Osteoblast (primary cell): ENCODE measurements at places on chromosomes 5 and 9. TPM values are rescaled to one million over a fixed set of nuclear protein-coding genes. Genes with fewer than 3 reads are reported as not detected.

Gene ECPAS
- 116 and 117 TPM in 2 replicates for total RNA-seq

Gene CCDC180
- total RNA-seq = 4.7 and 6.2 TPM in 2 replicates

Gene CLIC3
- 1.5 and 2.5 TPM in 2 replicates for total RNA-seq

Gene GMCL2
- total RNA-seq = not detected in 2 replicates

Gene SYNPO
- 2.7 and 4.0 TPM in 2 replicates for total RNA-seq

Gene CTNNA1
- 432 and 448 TPM in 2 replicates for total RNA-seq

Gene CER1
- not detected in 2 replicates for total RNA-seq

Gene NRG2
- total RNA-seq = 0.72 and 0.88 TPM in 2 replicates

Gene MSANTD3
- 67.3 and 76.3 TPM in 2 replicates for total RNA-seq

Gene PCDHB6
- 0.59 and 0.72 TPM in 2 replicates for total RNA-seq

Gene APBB3
- total RNA-seq = 19.7 and 24.2 TPM in 2 replicates

Gene SPATA31D3
- total RNA-seq = not detected in 2 replicates

Gene SRA1
- total RNA-seq = 28.2 and 35.7 TPM in 2 replicates

Gene IL4
- not detected in 2 replicates for total RNA-seq

- DNase-seq = no peak
Measured at GRCh38 chr9:15846611-15847010, 293.8 kb downstream of the CCDC171 start.

DNA sequence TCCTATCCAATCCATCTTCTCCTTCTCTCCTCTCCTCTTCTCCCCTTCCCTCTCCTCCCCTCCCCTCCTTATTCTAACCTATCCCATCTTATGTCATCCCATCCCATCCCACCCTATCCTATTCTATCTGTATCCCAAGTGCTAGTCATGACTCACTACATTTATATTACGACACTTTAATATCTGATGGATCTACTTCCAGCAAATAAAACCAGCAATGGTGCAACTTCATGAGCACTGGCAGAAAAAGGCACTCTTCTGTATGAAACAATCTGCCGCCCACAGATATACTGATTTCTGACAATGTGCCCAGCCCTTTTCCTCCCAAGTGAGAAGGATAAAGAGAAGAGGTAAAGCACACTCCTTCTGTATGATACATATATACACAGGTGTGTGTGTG, 86.6 kb upstream of the ANKH start:
- peak; percentile 47 for DNase-seq

DNA sequence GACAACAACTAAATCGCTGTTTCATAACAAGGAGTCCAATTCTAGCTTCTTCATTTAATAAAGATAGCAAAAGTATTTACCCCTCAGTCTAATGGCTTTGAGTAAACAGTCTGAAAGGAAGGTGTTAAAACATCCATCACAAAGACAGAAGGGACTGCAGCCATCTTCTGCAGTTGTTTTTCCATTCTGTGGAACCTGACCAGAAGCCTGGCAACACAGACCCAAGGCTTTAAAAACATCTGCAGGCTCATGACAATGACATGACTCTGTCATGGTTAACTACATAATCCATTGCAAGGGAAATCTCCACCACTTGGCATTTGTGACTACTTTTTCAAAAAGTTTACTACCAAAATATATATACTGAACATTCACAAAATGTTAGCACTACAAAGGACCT, 51.9 kb downstream of the ELL2 start:
- no peak for DNase-seq

- DNase-seq = no peak
Measured at GRCh38 chr5:116564756-116565490, 9.7 kb downstream of the SEMA6A start.

GRCh38 chr9:73426269-73426668, 274.6 kb downstream of the ANXA1 start:
- DNase-seq = no peak

GRCh38 chr9:131781069-131781468, 41.2 kb upstream of the RAPGEF1 start:
- no peak for DNase-seq

DNA sequence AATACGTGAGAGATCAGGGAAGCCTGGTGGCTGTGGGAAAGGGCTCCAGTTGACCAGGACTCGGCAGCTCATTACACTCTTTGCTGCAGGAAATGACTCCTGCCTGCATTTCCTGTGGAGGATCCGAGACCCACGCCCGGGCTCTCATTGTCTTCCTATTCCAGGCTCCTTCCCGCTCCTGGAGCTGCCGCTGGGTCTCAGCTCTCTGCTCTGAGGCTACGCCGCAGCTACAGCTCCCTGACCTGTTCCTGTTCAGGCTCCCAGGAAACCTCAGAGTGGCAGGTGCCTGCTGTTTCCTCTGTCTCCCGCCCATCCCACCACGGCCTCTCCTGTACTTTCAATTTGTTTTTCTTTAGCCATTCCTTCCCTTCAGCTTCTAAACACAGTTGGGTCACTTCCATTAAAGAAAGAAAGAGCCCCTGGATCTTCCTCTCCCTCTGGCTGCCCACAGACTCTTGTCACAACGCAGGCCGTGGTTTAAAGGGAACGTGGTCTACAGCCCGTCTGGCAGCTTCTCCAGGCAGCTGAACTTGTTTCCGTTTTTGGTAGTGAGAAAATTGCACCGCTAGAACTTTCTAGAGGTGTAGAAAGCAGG, 71.5 kb downstream of the IL6ST start:
- no peak for DNase-seq

DNA sequence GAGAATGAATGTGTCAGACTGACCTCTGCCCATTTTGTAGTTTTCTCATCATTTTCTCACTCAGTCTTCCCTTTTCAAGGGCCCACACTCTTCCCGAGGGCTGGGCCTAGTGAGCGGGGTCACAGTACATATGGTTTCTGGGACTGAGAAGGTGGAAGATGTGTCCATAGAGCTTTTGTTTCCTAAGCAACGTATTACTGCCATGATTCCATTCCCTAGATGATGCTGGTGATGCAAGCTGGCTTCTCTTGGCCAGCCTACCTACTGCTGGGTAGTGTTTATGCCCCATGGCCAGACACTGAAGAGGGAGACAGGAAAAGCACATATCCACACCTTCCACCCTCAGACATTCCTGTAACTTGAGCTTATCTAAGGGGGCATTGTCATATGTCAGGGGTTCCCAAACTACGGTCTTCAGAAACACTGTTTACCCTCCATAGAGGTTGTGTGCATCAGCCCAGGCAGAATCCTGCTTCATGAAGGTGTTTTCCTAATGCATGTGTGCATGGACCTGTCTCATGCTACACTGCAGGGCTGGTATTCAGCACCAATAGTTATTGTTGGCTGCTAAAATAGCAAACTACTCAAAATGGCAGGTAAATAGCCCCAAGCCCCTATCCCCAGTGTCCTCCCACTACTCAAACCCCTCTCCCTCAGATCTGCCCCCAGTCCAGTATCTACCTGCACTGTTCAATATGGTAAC, 9.5 kb downstream of the IRF1 start:
- no peak for DNase-seq

GRCh38 chr9:86733929-86734328, 213.4 kb downstream of the GAS1 start:
- DNase-seq = no peak

- peak; percentile 63 for DNase-seq
Measured at GRCh38 chr9:71984403-71984802, 73.0 kb downstream of the C9orf85 start.

DNA sequence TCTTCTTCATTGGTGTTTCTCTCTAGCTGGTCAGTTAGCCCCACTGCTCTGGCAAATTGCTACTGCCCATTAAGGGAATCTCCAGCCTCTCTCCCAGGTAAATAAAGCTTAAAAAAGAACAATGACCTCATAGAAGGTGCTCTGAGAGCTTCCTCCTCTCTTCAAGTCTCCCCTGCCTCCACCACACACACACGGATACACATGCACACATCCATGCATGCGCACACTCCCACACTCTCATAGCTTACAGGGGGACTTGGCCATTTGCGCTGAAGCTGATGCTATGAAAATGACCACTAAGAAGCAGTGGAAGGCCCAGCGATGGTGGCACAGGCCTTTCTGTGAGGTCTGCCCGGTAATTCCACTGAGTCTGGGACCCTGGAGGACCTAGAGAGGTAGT, 250.9 kb downstream of the AOPEP start:
- DNase-seq = no peak

GRCh38 chr5:751496-751895, 33.0 kb downstream of the ZDHHC11B start:
- no peak for DNase-seq

DNA sequence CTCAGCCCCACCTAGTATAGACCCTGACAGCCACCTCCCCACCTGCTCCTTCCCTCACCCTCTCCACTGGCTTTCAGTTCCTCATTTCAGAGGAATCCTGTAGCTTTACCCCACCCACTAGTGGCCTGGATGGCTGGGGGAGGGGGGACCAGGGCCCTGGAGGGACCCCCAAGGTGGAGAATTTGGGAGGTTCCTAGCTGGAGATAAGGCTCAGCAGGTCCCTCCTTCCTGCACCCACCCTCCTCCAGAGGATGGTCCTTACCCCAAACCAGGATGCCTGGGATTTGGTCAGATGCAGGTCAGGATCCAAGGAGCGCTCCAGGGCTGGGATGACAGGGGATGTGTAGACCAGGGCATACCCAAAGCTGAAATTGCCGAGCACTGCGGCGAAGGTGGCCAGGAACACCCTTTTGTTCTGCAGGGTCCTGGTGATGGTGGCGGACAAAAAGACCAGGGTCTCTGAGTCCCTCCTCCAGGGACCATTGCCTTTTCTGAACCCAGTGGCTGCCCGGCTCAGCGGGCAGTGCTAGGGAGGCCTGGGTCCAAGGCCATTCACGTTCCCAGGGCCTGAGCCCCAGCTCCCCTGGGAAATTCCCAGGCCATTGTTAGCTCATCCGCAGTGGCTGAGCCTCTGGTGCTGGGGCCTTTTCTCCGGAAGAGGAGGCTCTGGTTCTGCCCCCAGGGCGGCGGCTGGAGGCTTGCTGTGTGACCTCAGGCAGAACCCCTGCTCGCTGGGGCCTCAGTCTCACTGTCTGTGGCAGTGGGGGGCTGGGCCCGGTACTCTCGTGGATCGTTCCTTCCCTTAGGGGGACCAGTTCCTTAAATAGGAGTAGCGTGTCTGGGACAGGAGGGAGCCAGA, 678 bp downstream of the SLC2A6 start:
- peak; percentile 72 for DNase-seq

DNA sequence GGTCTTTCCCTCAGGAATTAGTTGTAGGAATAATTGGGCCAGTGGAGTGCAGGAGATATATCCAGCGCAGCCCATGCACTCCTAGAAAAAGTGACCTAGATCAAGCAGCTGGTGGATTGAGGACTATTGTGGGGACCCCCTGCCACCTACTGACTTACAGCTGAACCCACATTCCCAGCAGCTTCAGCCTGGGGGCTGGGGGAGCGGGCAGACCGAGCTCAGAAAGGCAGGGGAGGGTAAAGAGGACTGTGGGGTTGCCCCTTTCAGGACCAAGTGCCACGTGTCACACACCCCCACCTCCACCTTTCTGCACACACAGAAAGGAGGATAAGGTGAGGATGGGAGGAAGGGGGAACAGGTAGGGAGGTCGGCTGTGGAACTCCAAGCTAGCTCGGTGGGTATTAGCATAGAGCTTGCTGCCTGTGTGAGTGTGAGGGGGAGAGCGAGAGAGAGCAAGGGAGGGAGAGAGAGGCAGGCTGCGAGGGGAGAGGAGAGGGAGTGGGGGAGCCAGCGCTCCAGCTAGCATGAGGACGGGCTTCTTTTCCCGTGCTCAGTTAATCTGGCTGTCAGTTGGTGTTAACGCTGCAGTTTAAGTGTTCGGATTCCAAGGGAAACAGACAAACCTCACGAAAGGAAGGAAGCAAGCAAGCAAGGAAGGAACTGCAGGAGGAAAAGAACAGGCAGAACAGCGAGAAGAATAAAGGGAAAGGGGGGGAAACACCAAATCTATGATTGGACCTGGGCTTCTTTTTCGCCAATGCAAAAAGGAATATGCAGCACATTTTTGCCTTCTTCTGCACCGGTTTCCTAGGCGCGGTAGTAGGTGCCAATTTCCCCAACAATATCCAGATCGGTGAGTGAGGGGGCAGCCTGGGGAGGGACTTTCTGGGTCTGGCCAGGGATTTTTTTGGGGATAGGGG, at the start of gene GRIA1:
Gene GRIA1 (plus strand): TSS at position 553 of the 920 bp plus-strand sequence.
- DNase-seq = no peak

GRCh38 chr5:81965524-81965923, 6.3 kb upstream of the ATG10 start:
- DNase-seq = no peak

GRCh38 chr9:35051069-35051967, 21.1 kb downstream of the VCP start:
- DNase-seq = no peak

- DNase-seq = no peak
Measured at GRCh38 chr5:51202161-51202560, 181.1 kb upstream of the ISL1 start.

GRCh38 chr5:139638736-139639618, 9.2 kb upstream of the CXXC5 start:
- peak; percentile 80 for DNase-seq

DNA sequence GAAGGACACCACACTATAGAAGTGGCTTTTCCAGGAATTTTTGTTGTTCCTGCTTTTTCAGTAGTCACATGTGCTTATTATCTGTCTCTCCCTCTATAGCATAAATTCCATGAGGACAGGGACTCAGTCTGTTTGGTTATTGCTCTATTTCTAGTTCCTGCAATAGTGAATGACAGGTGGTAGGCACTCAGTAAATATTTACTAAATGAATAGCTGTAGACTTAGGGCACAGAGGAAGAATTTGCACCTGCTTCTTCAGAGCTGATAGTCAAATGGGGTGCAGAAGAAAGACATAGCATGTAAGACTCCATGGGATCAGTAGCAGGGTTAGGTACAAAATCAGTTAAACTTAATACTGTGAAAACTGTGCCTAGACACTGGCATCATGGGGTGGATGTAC, 580.2 kb downstream of the CCDC171 start:
- no peak for DNase-seq

GRCh38 chr5:53369681-53370080, 110.7 kb upstream of the FST start:
- DNase-seq = no peak

DNA sequence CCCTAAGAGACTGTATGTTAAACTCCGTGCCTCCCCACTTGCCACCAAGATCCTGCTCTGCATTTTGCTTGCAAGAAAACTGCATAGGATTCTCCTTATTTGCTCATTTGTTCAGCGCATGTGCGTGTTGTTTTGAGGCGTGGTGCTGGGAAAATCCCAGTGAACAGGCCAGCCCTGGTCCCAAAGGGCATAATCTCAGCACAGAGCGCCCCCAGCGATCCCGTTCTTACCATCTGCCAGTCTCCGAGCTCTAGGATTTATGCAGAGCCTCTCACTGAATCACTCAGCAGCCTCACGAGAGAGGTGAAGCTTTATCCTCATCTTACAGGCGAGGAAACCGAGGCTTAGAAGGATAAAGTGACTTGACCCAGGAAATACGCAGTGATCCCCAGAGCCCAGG, 11.5 kb downstream of the PRRX2 start:
- DNase-seq = peak; percentile 97

DNA sequence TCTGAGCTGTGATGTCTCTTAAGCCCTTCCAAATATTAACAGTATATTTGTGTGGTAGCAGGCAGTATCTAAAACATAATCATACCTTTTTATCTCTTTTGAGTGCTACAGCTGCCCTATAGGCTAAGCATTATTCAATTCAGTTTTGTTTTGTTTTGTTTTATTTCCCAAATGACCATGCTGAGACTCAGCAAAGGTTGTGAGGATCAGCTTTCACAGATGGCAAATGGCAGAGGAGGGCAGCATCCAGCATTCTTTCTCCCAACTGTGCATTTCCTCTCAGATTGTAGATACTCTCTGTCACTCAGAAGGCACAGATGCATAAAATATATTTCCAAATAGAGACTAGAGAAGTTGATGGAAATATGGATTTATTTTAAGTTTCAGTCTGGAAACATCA, 90.7 kb downstream of the DAPK1 start:
- no peak for DNase-seq
